ENCODE measurements at places on chromosomes 7 and 10. TPM values are rescaled to one million over a fixed set of nuclear protein-coding genes. Genes with fewer than 3 reads are reported as not detected.

The CUZD1 gene
- 0.11 TPM for total RNA-seq

DNA sequence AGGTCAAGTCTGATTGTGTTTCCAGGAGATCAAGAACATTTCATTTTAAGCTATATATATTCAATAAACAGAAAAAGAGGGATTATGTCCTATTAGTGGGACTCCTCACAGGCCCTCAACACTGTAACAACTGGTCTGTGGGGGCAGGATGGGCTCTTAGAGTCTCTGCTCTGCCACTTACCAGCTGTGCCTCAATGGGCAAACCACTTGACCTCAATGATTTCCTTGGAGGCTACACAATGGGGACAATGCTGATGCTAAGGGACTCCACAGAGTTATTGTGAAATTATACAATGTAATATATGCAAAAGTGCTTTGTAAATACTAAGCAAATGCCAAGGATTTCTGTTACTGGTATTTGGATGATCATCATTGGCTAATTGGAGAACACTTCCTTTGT lies 33.2 kb upstream of the MXI1 start:
- DNase-seq = no peak

GRCh38 chr7:65390588-65390987 lies 16.9 kb downstream of the ZNF92 start:
- DNase-seq = no peak

DNA sequence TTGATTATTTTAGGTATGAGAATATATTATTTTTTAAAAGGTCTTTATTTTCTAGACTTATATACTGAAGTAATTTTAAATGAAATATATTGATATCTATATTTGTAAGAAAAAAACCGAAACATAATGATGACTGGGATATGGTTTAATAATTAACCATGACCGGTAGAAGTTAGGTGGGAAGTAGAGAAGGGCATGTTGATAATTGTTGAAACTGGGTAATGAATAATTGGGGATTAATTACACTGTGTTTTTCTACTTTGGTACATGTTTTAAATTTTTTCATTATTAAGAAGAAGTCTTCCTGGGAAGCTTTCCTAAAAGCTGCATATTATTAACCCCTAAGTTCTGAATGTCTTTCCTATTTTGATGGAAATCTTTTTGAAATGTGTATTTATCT lies 16.3 kb downstream of the TSPAN12 start:
- DNase-seq = no peak
